ENCODE measurements at places on chromosomes 6 and 20. TPM values are rescaled to one million over a fixed set of nuclear protein-coding genes. Genes with fewer than 3 reads are reported as not detected.

Gene PANK2
- polyA plus RNA-seq: 31.0 TPM

Gene BFSP1
- polyA plus RNA-seq: 1.2 TPM

Gene C6orf163
- polyA plus RNA-seq: 1.8 TPM

Gene KHDC1L
- polyA plus RNA-seq: 0.22 TPM

Gene HCK
- 2.9 TPM for polyA plus RNA-seq

Gene MED20
- polyA plus RNA-seq: 7.1 TPM

Gene CCN6
- polyA plus RNA-seq: 0.02 TPM
